ENCODE measurements at places on chromosomes 6 and 20.

DNA sequence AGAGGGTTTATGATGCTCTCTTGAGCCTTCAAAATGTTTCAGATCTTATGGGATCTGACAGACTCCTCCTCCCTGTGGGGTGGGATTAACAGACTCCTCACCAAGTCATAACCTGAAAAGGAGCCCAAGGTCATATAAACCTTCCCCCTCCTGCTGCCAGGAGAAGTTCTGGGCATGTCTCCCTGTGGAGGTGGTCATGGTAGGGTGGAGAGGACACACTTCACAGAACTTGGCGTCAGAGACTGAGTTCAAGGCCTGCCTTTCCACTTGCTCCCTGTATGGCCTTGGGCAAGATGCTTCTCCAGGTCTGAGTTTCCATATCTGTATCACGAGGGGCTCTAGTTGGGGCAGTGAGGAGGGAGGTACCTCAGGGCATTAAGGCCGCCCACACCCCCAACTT lies 32.4 kb upstream of the AAR2 start:
- no peak for DNase-seq

DNA sequence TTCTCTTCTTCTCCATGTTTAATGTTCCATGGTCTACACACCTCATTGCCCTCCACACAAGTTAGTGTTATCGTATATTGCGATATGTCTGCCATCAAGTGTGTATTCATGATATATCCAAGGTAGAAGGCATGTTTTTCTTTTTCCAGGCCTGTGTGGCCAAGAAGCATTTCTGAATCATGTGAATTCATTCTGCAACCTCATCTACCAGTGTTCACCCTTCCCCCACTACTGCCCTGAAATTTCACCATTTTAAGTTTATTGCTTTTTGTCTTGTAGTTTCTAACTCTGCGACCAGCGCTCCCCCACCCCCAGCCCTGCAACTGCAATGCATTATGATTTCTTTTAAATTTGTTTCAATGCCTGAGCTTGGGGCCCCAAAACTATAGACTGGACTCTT lies 618.0 kb upstream of the FLRT3 start:
- no peak for DNase-seq

DNA sequence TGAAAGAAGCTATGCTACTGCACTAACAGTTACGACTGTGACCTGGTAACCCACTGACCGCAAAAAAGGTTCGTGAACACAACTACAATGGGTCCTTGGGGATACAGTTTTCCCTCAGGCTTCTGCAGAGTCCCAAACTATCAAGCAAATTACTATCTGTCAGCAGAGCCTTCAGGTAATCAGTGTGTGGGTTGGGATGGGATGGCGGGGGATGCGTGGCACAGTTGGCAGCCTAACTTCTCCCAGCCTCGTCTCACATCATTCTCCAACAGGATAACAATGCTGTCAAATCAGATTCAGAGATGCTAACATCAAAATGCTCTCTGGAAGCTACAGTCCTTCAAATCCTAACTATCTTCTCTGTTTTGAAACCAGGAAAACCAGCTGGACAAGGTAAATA lies 102.3 kb downstream of the EPM2A start:
- no peak for DNase-seq

GRCh38 chr20:3896853-3897583 lies 7.8 kb downstream of the PANK2 start:
- no peak for DNase-seq

DNA sequence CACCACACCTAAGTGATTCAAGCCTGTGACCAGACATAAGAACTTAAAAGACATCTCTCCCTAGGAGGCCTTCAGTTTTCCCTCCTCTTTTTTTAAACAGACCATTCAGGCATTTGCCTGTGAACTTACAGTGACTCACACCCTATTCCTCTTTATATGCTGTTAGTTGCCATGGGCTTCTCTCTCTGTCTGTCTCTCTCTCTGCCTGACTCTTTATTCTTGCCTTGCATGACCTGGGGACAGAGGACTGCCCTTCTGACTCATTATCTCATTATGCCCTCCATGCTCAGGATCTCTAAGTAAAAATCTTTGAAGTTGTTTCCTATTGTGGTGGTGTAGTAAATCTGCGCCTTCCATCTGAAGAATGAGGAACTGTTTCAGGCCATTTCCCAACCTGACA lies 442.2 kb upstream of the MAN1A1 start:
- DNase-seq = no peak

- DNase-seq = no peak
These were observed 866 bp upstream of the BTN3A3 start for GRCh38 chr6:26439151-26440125.

GRCh38 chr20:50244352-50245149 lies 53.9 kb downstream of the CEBPB start:
- DNase-seq = no peak

GRCh38 chr20:31523361-31524283 lies 9.4 kb downstream of the HM13 start:
- no peak for DNase-seq

GRCh38 chr20:17810847-17811627 lies 111.3 kb downstream of the BANF2 start:
- DNase-seq = no peak

- DNase-seq = no peak
These were observed 129.7 kb downstream of the RALGAPA2 start for GRCh38 chr20:20582734-20583133.

DNA sequence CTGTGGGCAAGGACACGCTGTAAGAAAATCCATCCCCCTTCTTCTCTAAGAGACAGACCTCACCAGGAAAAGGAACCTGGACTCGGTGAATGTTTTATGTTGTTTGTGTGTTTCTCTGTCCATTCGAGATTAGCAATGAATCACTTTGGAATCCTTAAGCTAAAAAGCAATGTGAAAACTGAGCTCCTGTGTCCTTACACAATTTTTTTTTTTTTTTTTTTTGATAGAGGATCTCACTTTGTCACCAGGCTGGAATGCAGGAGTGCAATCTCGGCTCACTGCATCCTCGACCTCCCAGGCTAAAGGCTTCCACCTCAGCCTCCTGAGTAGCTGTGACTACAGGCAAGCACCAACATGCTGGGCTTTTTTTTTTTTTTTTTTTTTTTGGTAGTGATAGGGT lies 32.1 kb downstream of the BFSP1 start:
- DNase-seq = no peak

DNA sequence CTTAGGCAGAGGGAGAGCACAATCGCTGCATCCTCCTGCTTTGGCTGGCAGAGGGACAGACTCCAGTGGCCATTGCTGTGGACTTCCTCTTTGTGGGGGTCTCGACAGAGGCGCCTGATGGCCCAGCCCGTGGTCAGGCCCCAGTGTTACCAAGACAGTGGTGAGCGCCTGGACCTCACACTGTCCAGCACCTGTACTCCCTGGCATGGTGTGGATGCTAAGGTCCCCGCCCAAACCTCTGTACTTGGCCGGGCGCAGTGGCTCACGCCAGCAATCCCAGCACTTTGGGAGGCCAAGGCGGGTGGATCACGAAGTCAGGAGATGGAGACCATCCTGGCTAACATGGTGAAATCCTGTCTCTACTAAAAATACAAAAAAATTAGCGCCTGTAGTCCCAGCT lies 2.3 kb upstream of the NTSR1 start:
- no peak for DNase-seq

DNA sequence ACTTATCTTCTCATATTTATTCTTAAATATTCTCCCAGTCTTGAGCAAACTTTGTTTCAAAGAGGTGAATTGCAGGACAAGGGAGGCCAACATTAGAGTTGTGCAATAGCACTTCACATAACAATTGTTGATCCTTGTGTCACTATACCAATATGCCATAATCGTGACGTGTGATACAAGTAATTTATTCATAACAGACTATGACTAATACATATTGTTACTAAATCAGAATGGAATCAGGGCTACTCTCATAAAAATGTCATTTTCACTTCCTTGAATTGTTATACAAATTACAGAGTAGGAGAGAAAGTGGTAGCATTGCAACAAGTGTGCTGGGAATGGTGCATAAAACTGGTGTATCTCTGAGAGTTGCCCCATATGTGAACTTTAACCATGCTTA lies 37.2 kb upstream of the PLCB1 start:
- DNase-seq = no peak

GRCh38 chr6:25217829-25218228 lies 61.3 kb upstream of the CARMIL1 start:
- DNase-seq = no peak

DNA sequence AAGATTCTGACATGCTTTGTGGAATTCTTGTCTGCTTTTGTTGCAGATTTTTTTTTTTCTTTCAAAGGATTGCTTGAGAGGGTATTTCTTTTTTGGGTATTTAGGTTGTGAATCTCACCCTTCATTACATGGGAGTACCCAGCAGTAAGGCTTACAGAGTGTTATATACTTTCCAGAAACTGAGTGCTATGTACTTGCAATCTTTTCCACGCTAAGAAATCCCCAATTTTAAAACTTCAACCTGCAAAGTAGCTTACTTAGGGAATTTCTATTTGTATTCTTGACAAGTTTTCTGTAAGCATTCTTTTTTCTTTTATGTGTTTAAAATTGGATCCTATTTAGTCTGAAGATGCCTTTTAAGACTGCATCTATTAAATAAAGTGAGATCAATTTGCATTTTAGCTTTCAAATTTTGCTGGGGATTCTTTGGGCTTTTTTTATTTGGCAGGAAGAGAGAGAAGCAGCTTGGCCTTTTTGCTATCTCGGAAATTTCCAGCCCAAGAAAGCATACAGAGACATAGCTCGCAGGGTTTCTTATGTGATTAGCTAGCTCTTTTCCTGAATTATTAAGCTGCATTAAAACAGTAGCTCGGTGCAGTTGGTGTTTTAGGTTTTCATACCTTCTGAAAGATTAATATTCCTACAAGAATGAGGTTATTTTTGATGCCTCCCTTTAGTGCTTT lies 42.6 kb downstream of the KCNS1 start:
- DNase-seq = no peak

GRCh38 chr6:81763968-81764367 lies 11.5 kb upstream of the TENT5A start:
- DNase-seq = no peak

DNA sequence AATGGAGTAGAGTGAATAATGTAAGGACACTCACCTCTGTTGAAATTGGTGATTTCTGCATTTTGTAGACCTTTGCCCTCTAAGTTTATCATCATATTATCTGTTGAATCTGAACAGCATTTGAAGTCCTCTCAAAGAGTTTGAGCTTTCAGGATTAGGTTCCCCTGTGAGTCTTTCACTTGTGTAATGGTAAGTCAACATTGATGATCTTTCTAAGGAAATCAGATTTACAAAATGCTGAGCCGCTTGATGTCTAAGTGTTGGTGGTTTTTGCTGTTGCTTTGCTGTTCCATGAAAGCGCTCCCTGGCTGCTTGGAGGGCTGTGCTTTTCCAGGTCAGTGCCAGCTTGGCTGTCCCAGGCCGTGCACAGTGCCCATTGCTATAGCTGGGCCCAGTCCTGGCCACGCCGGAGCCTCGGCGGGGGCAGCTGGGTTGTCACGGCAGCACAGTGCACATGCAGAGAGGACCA lies 33.8 kb upstream of the KIF25 start:
- no peak for DNase-seq

GRCh38 chr20:46699651-46700359 lies 9.6 kb upstream of the SLC2A10 start:
- no peak for DNase-seq

DNA sequence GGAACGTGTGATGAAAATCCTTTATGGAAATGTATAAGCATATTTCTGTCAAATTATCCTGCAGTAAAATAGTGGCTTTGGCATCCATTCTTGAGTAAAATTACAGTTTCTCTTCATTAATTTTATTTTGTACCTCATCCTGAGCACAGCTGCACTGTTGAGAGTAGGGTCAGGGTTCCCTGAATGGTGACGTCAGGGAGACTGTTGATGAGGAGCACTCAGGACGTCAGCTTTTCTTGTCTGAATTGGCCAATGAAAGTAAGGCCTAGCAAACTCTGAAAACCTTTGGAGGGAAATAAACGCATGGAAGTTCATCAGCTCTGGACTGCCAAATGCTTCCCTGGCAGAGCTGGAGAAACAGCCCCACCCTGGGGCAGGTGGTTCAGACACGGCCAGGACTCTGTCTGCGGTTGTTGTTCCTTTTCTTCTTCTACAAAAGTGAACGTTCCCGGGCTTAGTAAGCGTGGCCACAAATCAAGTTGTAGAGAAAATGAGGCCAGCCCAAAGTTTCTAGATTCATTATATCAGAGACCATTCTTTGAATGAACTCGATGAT lies 179.7 kb upstream of the EXOC2 start:
- DNase-seq = no peak

DNA sequence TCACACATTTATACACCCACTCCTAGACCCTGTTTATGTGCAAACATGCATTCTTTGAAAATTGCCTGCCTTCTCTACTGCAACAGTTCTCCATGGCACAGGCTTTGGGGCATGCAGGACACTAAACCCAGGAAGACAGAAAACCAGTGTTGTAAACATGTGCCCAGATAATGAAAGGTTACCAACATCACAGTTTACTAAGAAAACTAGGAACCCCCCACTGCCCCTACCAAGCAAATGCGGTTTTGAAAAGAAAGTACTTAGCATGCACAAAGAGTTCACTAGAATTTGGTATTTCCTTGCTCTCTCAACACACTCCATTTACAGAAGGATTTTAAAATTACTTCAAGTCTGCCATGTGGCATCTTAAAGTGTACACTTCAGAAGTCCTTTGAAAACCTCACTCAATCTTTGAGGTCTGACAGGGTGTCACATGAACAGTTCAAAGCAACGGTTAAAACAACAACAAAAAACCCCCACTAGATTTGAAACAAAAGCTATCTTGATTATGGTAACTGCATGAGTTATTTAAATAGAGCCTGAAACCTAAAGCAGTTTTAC lies 245.0 kb downstream of the GMPR start:
- peak; percentile 83 for DNase-seq

- DNase-seq = no peak
These were observed 10.1 kb upstream of the TMEM244 start for GRCh38 chr6:129871221-129871620.

- no peak for DNase-seq
These were observed 220.7 kb downstream of the ARHGAP18 start for GRCh38 chr6:129489215-129489765.

Data from Jurkat, Clone E6-1 (cell line).